ENCODE measurements at places on chromosomes 3 and 15.

GRCh38 chr15:45126535-45127158 is 3.0 kb downstream of the DUOXA1 start:
- no peak for DNase-seq

- DNase-seq = no peak
Measured at GRCh38 chr3:113747283-113748046, 630 bp downstream of the ATP6V1A start.

DNA sequence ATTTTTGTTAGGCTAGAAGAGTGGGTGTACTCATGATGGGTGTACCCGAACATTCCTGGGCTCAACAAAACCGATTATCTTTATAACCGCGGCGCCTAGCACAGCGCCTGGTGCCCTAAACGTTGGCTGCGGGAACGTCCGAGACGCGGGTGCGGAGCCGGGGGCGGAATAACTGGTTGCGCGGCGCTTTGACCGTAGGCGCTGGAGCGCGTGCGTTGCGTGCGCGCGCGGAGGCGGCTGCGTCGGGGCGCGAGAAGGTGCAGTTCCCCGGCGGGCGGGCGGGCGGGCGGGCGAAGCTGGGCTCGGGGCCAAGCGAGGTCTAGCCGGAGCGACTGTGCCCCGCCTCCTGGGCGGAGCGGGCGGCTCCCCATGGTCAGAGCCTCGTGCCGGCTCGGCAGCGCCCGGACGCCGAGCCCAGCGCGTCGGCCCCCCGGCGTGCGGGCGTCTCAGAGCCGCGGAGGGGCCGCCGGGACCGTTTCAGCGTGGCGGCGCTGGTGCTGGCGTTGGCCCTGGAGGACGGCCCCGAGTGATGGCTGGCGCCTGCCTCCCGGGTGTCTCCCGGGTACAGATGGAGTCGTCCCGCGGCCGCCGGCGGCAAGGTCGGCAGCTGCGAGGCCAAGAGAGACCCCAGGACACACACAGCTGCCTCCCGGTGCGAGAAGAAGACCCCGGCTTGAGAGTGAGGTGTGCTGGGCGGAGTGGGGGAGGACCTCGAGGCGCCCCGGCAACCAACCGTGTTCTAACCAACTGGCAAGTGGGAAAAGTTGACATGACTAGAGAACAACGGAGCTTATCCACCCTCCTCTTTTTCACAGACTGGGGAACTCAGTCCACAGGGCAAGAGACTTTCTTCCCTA is at the start of gene PLAAT1:
TSS of gene PLAAT1 (plus strand) at position 373 of the 857 bp plus-strand sequence. CDS start 14,429 bp downstream, outside the sequence.
- DNase-seq = no peak

DNA sequence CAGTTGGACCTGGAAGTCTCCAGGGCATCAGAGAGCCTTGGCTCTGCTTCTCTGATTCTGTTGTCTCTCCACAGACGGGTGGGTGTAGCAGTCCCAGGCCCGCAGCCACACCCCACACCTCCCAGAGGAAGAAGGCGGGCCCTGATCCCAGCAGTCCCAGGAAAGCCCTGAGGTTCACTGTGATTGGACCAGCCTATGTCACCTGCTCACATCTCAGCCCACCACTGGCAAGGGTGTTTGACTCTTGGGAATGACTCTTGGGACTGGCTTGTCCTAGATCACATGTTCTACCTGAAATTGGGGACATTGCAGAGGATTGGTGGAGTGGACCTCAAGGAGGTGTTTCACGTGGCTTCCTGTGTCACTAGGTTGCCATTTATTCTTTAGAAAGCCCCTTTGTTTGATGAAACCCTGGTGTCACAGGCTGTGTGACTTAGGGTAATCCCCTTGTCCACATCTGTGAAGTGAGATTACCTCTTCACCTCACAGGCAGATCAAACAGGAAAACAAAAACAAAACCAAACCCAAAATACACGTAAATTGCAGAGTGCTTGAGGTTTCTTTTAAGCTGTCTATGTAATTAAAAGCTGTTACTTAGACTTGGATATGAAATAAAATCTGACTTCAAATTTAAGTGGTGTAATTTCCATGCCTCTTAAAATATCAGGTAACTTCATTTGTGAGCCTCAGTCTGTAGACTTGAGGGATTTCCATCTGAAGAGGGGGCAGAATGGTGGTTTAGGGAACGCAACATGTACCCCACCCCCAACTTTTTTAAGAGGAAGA is 26.7 kb downstream of the FLNB start:
- no peak for DNase-seq

- no peak for DNase-seq
Measured at GRCh38 chr15:40150163-40150925, 10.5 kb upstream of the BUB1B start.

DNA sequence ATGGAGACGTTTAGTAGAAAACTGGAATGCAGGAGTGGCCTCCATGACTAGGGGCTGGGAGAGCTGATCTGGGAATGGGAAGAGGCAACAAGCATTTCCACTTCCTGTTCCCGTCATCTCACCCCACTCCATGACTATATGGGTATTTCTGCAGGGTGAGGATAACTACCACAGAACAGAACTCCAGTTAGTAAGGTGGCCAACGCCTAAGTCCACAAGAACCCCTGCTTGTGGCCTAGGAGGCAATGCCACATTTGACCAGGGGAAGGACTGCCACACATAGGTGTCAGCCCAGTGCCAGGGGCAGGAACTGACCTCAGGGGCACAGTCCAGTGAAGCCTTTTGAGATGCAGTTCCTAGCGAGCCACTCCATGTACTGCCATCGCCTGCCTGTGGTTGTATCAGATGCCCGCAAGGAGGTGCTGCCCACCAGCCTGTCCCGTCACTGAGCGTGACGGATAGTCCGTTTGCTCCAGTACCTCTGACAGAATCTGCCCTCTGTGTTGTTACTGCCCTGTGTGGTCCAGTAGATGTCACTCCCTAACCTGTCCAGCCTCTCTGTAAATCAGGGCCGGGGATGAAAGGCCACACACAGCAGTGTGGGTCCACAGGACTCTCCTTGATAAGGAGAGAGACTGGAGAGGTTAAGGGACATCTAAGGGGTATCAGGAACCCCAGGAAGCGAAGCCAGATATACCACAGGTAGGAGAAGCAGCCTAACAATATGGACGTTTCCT is 3.5 kb upstream of the MTFMT start:
- DNase-seq = no peak

Measured in stimulated activated CD4-positive, alpha-beta T cell treated with anti-CD3 and anti-CD28 coated beads, TNF-alpha, amount 100 ng/mL, for 1 hour (primary cell).